ENCODE measurements at places on chromosomes 12 and 14.

GRCh38 chr12:79016181-79016580 is 151.6 kb downstream of the SYT1 start:
- peak; percentile 66 for ATAC-seq

GRCh38 chr12:34208331-34209258 is 186.3 kb downstream of the ALG10 start:
- no peak for ATAC-seq

- peak; percentile 28 for ATAC-seq
These were observed 101.4 kb downstream of the STAB2 start for GRCh38 chr12:103688376-103689063.

- no peak for ATAC-seq
These were observed 59.0 kb downstream of the KCNK10 start for GRCh38 chr14:88264116-88264515.

GRCh38 chr14:85313560-85314207 is 216.3 kb upstream of the FLRT2 start:
- ATAC-seq = peak; percentile 90
